Immature natural killer cell (primary cell): ENCODE measurements at places on chromosomes 3 and 15.

DNA sequence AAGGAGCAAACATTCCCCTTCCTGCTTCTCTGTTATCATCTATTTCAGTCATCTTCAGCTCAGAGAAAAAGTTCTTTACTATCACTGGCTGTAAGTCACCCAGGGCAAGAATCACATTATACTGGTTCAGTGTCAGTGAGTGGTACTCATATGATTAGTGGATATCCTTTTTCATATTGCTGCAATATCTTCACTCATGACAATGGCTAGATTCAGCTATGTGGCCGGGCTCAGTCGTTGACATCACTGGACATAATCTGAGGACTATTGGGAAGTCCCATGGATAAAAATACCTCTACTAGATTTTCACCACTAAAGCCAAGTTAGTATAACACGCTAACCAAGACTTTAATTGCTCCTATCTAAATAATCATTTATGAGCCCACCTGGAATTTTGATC is 91.3 kb upstream of the UBE2E2 start:
- no peak for DNase-seq

GRCh38 chr15:100107151-100107550 is 234.6 kb downstream of the ADAMTS17 start:
- DNase-seq = no peak

DNA sequence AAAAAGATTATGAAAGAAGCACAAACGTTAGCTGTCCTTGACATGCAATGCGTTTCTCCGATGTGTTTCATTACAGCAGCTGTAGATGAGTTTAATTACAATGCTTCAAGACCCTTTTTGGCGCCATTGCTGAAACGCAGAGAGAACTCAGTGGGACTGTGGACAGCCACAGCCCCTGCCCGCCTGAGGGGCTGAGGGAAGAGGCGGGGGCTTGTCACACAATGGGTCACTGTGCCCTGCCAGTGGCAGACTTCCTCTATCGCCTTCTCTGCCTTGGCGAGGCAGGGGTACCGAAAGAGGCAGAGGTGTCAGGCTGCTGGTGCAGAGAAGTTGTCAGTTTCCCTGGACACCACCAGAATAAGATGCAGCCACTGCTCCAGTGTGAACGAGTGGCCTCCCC is 252.0 kb downstream of the NR2F2 start:
- no peak for DNase-seq

GRCh38 chr3:117752984-117753717 is 1043.6 kb downstream of the TUSC7 start:
- no peak for DNase-seq

GRCh38 chr3:185517387-185518130 is 18.7 kb upstream of the TMEM41A start:
- no peak for DNase-seq

- DNase-seq = no peak
Measured at GRCh38 chr3:110393941-110394340, 677.7 kb upstream of the NECTIN3 start.

GRCh38 chr3:122307094-122307687 is 17.9 kb upstream of the CSTA start:
- DNase-seq = no peak

GRCh38 chr15:71256934-71257664 is 141.8 kb downstream of the THSD4 start:
- no peak for DNase-seq

GRCh38 chr15:79091204-79091867 is 756 bp upstream of the RASGRF1 start:
- no peak for DNase-seq

- no peak for DNase-seq
Measured at GRCh38 chr3:27487383-27487782, 3.2 kb upstream of the SLC4A7 start.

DNA sequence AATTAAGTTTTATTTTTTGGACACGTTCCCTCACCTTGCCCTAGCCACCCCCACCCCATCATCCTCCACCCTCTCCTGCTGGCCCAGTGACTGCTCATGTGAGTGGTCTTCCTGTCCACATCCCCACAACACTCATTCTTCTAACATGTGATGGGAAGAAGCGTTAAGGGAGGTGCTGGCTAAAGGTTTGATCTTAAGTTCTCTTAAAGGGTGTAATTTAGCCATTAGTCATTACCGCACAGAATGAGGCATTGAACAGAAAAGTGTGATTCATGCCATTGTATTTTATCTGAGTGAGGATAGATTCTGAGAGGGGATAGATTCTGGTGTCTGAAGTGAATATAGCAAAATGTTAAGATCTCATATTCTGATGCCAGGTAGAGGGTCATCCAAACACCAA is 272.9 kb upstream of the TPM1 start:
- DNase-seq = no peak

- peak; percentile 1 for DNase-seq
Measured at GRCh38 chr3:168467115-168467714, 371.5 kb upstream of the GOLIM4 start.

DNA sequence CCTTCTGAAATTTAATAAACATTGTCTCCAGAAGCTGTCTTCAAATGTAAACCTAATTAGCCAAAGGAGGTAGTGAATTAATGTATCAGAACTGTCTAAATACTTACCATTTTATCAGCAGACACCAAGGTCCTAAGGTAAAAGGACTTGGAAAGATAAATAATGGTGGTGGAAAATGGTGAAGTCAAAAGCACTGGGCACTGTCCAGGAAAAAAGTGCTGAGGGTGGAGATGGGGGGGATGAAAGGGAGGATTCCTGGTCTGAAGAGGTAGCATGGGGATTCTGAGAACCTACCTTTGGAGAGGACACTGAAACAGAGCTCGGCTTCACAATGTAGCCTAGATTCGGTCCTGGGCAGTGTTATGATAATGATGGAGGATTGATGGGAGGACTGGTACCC is 149.0 kb upstream of the DPH6 start:
- no peak for DNase-seq

GRCh38 chr3:5220193-5220592 is 32.7 kb downstream of the EDEM1 start:
- DNase-seq = no peak

DNA sequence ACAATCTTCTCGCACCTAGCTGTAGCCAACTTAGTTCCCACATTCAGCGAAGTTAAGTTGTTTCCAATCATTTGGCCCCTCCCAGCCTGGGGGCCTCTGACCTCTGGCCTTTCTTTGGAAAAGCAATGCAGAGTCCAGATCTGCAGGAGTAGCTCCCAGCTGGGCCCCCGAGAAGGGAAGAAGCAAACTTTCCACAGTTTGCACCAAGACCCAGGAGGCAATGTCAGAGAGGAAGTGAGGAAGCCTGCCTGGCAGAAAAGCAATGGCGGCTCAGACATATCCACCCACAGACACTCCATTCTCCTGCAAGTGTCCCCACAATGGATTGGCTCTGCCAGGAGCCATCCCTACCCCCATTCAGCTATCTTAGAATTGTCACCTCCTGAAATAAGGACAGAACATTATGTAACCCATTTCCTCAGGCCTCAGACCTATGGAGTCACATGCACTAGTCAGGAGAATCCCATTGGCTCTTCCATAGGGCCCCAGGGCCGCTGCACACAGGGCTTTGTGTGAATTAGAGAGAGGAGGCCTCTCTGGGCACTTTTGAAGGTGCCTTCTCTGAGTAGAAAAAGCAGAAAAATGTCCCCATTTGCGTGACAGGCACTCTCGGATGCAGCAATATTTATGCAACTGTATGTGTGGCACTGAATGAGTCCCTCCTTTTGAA is 3.0 kb upstream of the BUB1B start:
- DNase-seq = no peak

GRCh38 chr3:134471521-134472193 is 14.1 kb downstream of the ANAPC13 start:
- DNase-seq = no peak

DNA sequence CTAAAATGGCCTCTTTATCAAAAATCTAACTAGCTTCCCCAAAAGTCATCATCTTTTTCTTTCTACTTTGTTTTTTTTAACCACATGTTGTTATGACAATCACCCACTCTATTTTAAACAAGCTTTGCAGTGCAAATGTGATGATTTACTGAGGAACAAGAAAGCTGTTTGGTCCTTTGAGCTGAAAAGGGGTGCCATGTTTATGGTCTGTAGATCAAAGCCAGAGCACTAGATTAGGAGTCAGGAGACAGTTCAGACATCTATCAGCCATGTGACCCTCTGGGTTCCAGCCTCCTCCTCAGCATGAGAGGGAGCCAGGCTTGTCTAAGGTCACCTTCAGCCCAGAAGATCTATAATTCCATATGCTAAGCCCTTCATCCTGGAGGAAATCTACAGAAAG is 65.9 kb downstream of the RPL22L1 start:
- DNase-seq = no peak

GRCh38 chr3:37765591-37766488 is 95.8 kb upstream of the CTDSPL start:
- no peak for DNase-seq

GRCh38 chr15:71891026-71891425 is 80.7 kb downstream of the NR2E3 start:
- no peak for DNase-seq

- no peak for DNase-seq
Measured at GRCh38 chr15:54518156-54518882, 540.1 kb downstream of the UNC13C start.

DNA sequence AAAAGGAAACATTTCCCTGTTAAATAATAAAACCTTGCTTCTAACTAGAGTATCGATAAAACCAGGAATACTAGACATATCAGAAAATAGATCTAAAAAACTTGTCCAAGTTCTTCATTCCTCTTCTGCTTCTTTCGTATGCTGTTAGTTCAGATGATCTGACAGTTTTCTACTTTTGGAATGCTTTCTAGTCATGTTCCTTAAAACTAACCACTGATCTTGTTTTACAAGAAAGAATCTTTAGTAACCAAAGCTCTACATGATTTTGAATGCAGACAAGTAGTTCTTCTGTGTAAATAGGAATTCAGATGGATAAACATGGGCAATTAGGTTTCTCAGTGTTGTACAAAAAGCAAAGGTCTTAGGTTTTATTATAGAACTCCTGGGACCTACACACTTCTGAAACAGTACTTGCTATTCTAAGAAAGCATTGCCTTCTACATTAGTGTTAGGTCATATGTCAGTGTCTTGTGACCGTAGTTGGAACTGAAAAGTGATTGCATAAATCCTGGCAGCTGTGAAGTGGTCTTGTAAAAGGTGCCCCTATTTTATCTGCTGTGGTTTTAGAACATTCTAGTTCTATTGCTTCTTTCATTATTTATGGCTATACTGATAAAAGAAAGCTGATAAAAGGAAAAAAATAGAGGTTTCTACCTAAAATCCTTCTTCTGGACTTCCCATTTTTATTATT is 40.7 kb downstream of the SNRK start:
- DNase-seq = no peak

- no peak for DNase-seq
Measured at GRCh38 chr15:93286446-93286845, 197.4 kb upstream of the RGMA start.

DNA sequence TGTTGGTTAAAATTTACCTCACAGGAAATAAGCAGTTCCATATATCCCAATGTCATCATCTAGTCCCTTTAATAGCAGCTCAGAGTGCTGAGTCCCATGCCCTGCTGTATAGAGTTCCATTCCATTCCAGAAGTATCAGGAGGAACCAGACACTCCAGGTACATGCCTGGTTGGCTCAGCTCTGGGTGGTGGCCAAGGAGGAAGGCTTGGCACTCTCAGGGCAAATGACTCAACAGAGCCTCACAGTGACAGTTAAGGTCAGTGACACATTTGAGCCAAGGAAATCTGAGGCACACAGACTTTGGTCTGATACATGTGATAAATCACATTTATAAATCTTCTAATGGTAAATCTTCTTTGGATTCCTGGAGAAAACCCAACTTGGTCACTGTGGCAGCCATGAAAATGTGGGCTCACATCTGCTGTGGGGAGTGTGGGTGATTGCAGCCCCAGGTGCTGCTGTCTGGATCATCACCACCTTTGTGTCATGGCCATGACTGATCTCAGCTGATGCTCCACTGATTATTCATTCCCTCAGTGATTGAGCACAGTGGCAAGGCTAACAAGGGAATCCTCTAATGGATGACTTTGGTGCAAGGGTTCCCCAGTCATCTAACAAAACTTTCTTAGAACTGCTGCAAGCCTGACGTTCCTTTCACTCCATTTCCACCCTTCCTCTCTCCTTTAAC is 9.3 kb downstream of the HHLA2 start:
- no peak for DNase-seq

DNA sequence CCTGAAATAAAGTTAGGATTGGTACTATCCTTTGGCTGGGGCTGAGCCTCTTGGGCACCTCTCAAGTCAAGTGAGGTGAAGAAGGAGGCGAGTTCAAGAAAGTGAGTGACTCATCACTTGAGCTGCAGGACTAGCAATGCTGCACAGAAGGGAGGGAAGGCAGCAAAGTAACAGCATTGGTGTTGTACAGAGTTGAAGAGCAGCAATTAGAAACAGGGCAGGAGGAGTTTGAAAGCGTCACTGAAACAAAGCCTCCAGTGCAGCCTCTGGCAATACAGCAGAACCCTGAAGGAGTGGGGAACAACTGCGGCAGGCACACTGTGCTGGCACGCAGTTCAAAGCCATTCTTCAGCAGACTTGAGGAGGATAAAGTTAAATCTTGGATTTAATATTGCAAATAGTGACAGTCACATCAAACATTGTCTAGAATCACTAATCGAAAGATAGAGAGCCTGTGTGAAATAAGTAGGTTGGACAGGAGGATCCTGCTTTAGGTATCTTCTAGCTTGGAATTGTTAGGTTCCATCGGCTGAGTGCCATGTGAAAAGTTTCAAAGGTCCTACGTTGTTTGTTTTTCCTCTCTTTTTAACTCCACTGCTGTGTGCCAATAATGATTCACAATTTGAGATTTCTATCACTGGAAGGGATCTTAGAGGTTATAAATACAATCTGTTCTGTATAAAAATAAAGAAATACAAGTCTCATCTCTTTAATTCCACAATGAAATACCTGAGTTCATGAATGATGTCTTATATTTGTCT is 479.8 kb downstream of the NAALADL2 start:
- DNase-seq = no peak

DNA sequence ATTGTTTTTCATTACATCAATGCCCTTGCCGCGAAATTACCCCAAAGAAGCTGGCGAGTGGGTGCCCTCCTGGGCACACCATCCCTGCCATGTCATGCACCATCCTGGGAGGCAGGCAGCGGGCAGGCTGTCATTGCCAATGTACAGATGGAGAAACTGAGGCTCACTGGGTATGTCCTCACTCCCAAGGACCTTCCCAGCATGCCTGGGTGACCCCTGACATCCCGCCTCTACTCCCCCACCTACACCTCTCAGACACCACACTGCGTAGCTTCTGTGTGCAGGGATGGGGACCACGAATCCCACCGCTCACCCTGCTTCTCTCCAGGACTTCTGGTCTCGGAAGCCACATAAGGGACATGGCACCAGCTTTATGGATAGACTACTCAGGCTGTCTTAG is 41.0 kb upstream of the SLC41A3 start:
- DNase-seq = no peak
